Left renal cortex interstitium (tissue), 4 donors: ENCODE measurements at places on chromosomes 6 and 20. TPM values are rescaled to one million over a fixed set of nuclear protein-coding genes. Genes with fewer than 3 reads are reported as not detected.

FAXC gene
- 5.9 TPM for polyA plus RNA-seq

ZNF292 gene
- polyA plus RNA-seq: 42.0 TPM

TLDC2 gene
- polyA plus RNA-seq: 2.6 TPM

RAD21L1 gene
- polyA plus RNA-seq: not detected

NXT1 gene
- 25.7 TPM for polyA plus RNA-seq

FAM162B gene
- polyA plus RNA-seq: 7.4 TPM

CASS4 gene
- 3.8 TPM for polyA plus RNA-seq

CCN5 gene
- 0.34 TPM for polyA plus RNA-seq

OSBPL2 gene
- 40.9 TPM for polyA plus RNA-seq

ADGRG6 gene
- 26.8 TPM for polyA plus RNA-seq

OGFR gene
- polyA plus RNA-seq: 35.8 TPM

TFAP2C gene
- 0.72 TPM for polyA plus RNA-seq
